ENCODE measurements at places on chromosomes 12 and 14. TPM values are rescaled to one million over a fixed set of nuclear protein-coding genes. Genes with fewer than 3 reads are reported as not detected.

The SIX1 gene
- total RNA-seq, result 0.79 TPM

The SMARCD1 gene
- 21.8 TPM for total RNA-seq

The LRIG3 gene
- 16.4 TPM for total RNA-seq

The PGF gene
- total RNA-seq, result 15.2 TPM

The GNB3 gene
- total RNA-seq, result 1.6 TPM

The TAS2R46 gene
- total RNA-seq, result 1.1 TPM

The AKAP5 gene
- 0.31 TPM for total RNA-seq

The HOXC9 gene
- not detected for total RNA-seq

The TMEM121 gene
- total RNA-seq, result 11.8 TPM

The IFT81 gene
- total RNA-seq, result 21.1 TPM

The ERH gene
- 270 TPM for total RNA-seq

The SPTB gene
- under 0.01 TPM for total RNA-seq

The ARHGEF25 gene
- 16.8 TPM for total RNA-seq

The ENDOU gene
- 0.40 TPM for total RNA-seq

The TUNAR gene
- not detected for total RNA-seq

The PAPLN gene
- total RNA-seq, result 2.8 TPM

The OR4K2 gene
- total RNA-seq, result not detected
